ENCODE measurements at places on chromosomes 2 and 18.

DNA sequence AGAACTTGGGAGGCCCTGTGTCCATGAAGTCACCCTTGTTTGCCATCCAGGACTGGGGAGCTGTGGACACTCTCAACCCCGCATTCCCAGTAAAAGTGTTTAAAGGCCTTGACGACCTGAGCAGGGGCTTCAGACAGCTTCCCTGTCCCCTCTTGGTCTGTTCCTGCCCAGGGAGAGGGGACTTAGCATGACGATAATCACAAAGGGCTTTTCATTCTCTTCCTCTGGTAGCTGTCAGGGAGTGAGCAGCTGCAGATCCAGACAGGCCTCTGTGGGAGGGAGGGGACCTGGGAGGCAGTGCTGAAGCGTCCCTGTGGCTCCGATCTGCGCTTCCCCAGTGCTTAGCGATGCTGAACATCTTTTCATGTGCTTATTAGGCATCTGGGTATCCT, 77.8 kb upstream of the HS6ST1 start:
- peak; percentile 85 for DNase-seq

DNA sequence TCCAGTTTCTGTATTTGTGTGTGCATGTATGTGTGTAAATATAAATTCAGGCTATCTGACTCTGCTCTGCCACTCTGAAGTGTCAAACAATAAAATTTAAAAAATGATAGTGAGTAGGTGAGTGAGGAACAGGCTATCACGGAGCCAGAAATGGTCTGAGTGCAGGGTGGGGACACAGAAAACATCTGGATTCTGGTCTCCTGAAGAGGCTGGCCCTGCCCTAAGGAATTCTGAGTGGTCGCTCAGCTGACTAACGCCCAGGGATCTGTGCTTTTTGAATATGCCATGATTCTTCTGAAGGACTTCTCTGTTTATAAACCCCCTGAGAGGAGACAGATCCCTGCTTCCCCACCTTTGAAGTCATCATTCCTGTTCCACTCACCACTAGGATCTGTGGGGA, 353.9 kb upstream of the GYPC start:
- no peak for DNase-seq

DNA sequence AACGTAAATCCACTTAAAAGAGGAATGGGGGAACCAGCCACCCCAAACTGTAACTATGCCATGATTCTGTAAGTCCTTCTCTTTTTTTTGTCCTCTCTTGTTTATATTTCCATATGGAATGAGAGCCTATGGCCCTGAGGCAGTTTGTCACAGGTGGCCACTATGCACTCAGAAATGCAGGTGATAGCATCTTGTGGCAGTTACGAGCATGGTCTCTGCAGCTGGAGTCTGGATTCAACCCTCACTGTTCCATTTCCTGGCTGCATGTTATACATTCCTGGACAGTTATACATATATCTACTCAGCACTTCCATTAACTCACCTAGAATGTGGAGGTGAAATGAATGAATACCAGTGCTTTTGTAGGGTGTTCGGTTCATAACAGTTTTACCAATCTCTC, 291.5 kb upstream of the FANCL start:
- DNase-seq, result no peak

GRCh38 chr2:205076405-205076804, 531.1 kb downstream of the PARD3B start:
- no peak for DNase-seq

DNA sequence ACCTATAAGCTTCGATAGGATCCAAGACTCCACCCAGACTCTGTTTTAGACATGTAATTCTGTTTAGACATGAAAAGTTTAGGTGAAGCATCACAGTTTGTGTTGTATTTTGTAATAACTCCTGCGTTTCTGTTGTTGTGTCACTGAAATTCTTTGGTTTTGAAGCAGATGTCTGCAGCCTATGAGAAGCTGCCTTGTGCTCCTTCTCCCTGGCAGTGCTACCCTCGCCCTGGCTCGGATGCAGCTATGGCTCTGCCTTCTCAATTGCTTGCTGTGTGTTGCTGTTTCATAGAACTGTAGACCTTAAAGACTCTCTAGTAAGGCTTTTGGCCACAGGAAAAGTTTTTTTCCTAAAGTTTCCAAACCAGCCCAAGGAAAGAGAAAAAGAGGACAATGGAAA, 40.2 kb upstream of the ZNF638 start:
- no peak for DNase-seq

GRCh38 chr18:78054801-78055200, 805.2 kb downstream of the GALR1 start:
- DNase-seq, result no peak

- no peak for DNase-seq
These were observed 175.0 kb upstream of the PARD3B start for GRCh38 chr2:204370172-204370718.

DNA sequence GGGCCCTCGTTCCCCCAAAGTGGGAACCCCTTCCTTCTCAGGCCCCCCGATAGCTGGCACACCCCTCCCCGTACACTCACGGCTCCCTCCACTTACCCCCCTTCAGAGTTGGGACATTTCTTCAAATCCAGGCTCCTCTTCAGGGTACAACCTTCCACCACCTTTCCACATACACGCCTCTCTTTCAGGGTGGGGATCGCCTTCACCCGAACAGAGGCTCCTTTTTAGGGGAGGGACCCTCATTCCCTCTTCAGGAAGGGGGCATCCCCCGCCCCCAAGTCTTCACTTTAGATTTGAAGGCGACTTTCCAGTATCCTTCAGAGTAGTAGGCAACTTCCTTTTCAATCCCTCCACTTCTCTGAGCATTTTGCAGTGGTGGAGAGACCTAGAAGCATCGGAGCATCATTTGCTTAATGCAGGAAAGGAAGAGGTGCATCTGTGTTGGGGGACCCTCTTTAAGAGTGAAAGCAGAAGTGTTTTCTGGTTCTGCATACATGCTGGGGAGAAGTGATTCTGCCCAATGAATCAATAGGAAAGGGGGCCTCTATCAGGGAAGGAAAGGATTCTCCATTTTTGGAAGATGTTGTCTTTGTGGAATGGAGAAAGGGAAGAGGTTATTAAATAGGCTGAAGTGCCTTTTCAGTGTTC, 845 bp downstream of the EML4 start:
- no peak for DNase-seq

DNA sequence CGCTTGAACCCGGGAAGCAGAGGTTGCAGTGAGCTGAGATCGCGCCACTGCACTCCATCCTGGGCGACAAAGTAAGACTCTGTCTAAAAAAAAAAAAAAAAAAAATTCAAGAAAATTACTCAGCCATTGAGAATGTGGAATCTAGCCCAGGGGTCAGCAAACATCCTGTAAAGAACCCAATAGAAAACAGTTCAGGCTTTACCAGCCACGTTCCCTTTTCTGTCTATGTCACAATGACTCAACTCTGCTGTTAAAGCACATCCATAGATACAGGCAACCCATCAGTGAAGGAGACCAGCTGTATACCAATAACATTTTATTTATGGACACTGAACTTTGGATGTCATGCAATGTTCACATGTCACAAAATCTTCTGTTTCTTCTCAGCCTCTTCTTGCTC, 435.6 kb upstream of the GYPC start:
- DNase-seq, result no peak

All from H7 (cell line).